ENCODE measurements at places on chromosomes 3 and 15.

GRCh38 chr15:100803171-100803440 is 76.5 kb upstream of the ALDH1A3 start:
- DNase-seq = no peak

- DNase-seq = no peak
Measured at GRCh38 chr3:115470254-115470653, 153.1 kb upstream of the GAP43 start.

DNA sequence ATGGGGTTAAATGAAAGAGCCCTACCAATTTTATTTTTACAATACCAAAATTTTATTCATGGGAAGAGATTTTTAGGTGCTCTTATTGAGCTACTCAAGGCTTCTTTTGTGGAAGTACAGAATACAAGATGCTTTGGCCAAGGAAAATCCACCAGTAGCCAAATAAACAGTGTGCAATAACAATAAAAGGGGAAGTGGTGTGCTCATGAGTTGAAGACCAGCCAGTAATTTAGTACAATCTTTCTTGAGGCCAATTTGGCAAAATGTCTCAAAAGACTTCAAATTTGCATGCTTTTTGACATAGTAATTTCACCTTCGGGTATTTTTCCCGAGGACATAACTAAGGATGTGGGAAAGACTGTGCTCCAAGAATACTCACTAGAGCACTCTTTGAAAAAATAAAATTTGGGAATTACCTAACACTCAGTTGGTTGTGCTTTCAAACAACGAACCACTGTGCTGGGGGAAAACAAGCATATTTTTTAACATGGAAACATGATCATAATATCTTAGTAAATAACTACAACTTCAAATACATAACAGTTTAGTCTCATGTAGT is 294.0 kb downstream of the DIPK2A start:
- DNase-seq = no peak

DNA sequence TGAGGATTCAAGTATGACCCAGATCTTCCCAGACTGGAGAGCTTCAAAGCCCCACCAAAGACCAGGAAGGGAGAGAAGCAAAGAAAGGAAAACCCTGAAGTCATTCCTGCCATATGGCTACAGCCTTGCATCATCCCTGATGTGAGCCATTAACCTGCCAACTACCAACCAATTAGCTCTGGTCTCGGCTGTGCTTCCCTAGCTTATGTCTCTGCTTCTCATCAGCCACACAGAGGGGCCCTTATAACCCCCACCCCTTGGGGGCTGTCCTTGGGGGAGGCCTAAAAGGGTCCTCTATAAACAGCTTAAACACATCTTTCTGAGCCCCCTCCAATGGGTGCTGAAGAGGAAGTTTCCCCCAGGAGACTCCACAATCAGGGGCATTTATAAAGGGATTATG is 52.8 kb downstream of the NOX5 start:
- no peak for DNase-seq

DNA sequence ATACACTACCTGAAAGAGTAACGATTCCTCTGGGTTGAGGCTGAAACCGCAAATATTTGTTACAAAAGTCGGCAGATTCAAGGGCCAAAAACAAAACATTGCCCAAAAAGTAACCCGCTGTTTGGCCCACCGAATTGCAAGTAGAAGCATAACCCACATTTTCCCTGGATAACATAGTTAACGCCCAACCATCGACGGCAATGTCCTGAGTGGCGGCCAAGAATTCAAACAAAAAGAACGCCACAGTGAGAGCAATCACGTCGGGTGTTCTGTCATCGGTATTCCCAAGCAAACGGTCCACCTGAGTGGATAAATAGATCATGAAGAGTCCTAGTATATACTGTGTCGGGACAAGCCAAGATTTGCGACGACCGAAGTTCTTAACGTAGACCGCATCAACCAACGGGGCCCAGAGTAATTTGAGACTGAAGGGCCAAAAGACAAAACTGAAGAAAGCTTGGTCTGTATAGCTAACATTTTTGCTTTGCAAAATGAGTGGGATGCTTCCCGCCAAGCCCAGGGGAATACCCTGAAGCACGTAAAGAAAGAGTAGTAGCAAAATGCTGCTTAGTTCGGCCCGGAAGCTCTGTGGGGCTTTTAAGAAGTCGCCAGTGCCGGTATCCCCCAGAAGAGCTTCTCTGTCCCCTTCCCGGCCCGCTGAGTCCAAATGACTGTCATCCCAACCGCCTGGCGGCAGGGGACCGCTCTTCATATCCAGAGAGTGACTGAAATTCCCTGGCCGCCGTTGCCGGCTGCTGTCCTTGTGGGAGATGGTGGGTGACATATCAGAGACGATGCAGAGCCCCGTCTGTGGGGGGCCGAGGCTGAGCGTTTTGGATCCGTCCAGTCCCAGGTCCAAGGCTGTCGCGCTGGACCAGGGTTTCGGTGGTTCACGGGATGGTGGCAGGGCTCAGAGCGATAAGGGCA is 750 bp downstream of the SLC33A1 start:
- no peak for DNase-seq

All from hippocampal formation (tissue), 2 donors.